ENCODE measurements at places on chromosomes 13 and 19.

DNA sequence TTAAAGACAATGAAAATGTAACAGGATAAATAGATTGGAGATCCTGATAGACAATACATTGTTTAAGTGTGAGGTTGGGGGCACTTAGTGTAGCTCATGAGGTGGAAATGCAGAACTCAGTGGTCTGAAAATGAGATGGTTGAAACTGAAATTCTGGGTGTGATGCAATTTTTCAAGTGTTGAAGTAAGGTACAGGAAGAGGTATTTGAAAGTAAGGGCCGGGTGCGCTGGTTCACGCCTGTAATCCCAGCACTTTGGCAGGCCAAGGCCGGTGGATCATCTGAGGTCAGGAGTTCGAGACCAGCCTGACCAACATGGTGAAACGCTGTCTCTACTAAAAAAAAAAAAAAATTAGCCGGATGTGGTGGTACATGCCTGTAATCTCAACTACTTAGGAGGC is 113.0 kb downstream of the UFM1 start:
- DNase-seq: no peak

GRCh38 chr13:50521831-50522149 is 321.7 kb downstream of the DLEU7 start:
- DNase-seq: no peak

DNA sequence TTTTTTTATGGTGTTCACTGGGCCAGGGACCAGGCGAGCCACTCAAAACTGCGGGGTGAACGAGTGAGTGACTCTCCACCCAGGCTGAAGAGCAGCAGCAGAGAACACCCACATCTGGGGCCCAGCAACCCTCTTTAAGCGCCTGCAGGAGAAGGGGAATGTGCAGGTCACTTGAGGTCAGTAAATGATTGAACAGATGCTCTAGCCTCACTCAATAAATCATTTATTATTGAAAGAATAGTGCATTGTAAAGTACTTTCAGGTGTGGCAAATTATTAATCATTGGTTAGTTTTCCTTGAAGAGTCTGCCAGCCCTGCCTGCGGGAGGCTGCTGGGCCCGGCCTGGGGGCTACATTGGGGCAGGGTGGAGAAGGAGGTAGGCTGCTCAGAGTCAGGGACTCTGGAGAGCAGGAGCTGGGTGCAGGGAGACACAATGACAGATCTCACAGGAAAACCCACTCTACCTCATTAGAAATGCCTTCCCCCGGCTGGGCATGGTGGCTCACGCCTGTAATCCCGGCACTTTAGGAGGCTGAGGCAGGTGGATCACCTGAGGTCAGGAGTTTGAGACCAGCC is 42.5 kb downstream of the ABCC4 start:
- DNase-seq: no peak

- no peak for DNase-seq
These were observed 91.9 kb upstream of the MBNL2 start for GRCh38 chr13:97130190-97130589.

GRCh38 chr13:50684366-50684765 is 159.1 kb downstream of the DLEU7 start:
- DNase-seq: no peak

GRCh38 chr13:63910511-63910910 is 2494.9 kb upstream of the PCDH20 start:
- DNase-seq: no peak

GRCh38 chr19:3142292-3142670 is 6.4 kb downstream of the GNA15 start:
- DNase-seq: no peak
